SK-N-SH (cell line): ENCODE measurements at places on chromosomes 1 and 21.

GRCh38 chr1:197622371-197622770, 152.9 kb downstream of the DENND1B start:
- DNase-seq: no peak

GRCh38 chr1:245686446-245687030, 531.8 kb downstream of the KIF26B start:
- no peak for DNase-seq

DNA sequence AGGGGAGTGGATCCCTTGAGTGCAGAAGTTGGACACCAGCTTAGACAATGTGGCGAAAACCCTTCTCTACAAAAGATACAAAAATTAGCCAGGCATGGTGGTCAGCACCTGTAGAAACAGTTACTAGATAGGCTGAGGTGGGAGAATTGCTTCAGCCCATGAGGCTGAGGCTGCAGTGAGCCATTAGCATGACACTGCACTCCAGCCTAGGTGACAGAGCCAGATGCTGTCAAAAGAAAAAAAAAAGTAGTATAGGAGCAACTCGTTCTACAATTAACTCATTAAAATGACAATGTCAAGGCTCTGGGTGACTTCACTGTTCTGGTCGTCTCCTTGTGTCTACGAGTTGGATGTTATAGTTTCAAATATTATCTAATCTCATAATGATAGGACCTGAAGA, 370.6 kb upstream of the NCAM2 start:
- no peak for DNase-seq

- DNase-seq: no peak
Observed at GRCh38 chr1:228742281-228742860, 7.1 kb downstream of the RHOU start.

- DNase-seq: peak; percentile 3
Observed at GRCh38 chr1:238073991-238074390, 183.3 kb upstream of the ZP4 start.

DNA sequence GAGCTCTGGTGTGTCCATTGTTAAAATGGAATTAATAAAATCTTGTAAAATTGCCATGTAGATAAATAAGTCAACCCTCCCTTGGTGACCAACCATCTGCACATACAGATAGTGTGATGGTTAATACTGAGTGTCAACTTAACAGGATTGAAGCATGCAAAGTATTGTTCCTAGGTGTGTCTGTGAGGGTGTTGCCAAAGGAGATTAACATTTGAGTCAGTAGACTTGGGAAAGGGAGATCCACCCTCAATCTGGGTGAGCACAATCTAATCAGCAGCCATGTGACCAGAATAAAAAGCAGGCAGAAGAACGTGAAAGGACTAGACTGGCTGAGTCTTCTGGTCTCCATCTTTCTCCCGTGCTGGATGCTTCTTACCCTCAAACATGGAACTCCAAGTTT, 174.8 kb downstream of the LTN1 start:
- DNase-seq: no peak

GRCh38 chr1:2425892-2426291, 13.5 kb upstream of the PEX10 start:
- no peak for DNase-seq

GRCh38 chr1:6004412-6005123, 12.3 kb upstream of the NPHP4 start:
- no peak for DNase-seq

GRCh38 chr1:12147201-12147701, 19.5 kb upstream of the TNFRSF1B start:
- DNase-seq: no peak

- no peak for DNase-seq
Observed at GRCh38 chr1:52153010-52153409, 11.1 kb downstream of the ZFYVE9 start.

- no peak for DNase-seq
Observed at GRCh38 chr1:159055181-159055641, 21.4 kb downstream of the AIM2 start.

- peak; percentile 0 for DNase-seq
Observed at GRCh38 chr1:36876990-36877389, 157.3 kb downstream of the GRIK3 start.

DNA sequence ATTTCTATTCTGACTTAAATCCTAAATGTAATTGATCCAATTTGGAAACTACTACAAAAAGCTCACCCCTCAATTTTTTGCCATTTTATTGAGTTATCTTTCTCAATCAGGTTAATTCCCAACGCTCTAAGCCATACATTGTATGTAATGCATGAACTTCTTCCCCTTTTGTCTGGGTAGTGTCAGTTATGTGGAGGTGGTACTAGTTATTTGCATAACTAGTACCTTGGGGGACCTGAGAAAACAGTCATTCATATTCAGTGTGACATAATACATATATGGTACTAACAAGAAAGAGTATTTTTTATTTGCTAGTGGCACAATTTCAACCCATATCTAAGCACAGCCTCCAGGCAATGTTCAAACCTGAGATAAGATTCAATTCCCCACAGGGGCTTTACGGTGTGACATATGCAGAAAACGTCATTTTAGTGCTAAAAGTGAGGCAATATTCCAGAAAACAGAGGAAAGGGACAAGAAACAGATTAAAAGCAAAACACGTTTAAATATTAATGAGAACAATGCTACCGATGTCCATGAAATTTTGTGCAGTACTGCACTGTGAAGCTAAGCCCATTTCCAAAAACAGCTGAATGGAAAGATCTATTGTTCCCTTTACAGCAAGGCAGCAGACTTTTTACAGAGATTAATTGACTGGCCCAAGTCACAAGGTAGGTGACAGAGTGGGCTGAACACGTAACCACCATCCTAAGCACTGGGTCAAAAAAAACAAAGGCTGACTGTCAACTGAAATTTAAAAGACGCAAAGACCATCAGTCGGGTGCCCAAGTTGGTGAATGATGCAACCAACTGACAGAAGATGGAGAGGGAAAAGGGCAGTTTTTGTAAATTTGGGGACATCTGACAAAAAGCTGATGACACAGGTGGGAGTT, 1.4 kb downstream of the HLCS start:
- no peak for DNase-seq

DNA sequence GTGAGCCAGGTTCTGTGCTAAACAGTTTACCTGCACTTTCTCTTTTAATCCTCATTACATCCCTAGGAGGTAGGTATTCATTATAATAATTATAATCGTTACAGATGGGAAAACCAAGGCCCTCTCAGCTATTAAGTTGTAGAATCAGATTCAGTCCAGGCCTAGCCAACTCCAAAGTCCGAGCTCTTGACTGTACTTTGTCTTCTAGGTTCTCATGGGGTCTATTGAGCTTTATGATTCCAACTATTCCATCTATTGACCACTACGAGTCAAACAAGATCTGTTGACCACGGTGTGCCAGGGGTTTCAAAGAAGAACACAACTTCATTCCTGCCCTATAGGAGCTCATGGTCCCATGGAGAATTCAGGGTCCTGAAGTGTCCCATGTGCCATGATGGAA, 2.0 kb downstream of the IFNLR1 start:
- no peak for DNase-seq

DNA sequence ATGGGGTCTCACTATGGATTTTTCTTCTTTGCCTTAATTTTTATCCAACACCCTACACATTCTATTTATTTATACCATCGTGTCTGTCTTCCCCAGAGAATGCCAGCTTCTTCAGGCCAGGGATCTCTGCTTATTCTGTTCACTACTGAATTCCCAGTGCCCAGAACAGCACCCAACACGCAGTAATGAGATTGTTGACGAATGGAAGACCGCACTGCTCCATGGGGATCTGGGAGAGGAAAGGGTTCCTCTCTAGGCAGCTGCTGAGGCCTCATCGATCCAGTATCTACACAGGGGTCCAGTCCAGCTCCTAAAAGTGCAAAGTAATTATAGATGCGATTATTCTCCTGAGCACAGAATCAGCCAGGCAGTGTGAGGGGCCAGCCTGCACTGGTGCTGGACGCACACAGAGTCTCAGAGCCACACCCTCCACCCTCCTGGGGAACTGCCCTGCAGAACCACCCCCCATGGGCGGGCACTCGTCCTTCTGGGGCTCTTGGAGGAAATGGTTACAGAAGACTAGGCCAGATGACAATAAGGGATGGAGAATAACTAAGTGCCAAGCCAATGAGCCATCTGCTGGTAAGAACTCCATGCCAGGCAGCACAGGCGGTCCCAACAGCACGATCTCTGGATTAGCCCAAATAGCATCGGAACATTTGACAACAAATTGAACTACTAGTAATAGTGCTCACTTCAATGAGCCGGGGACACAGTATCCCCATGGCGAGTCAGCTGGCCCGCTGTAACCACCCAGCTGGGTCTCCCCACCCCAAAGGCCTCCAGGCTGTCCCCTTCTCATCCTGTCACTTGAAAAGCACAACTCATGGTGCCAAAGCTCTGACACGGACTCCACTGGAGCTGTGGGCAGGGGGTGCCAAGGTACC, 1.7 kb upstream of the PDE9A start:
- DNase-seq: no peak

DNA sequence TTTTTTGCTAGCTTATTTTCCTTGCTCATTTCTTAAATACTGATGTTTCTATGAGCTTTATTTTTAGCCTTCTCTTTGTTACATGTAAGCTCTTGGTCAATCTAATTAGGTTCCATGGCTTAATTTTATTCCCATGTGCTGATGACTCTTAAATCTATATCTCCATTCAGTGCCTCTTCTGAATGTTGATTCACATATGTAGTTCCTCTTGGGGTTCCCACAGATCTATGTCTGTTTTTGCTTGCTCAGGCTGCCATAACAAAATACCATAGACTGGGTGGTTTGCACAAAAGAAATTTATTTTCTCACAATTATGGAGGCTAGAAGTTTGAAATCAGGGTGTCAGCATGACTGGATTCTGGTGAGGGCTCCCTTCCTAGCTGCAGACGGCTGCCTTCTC, 58.3 kb upstream of the PLA2G4A start:
- no peak for DNase-seq

- no peak for DNase-seq
Observed at GRCh38 chr1:156258859-156259258, 11.0 kb upstream of the PAQR6 start.

DNA sequence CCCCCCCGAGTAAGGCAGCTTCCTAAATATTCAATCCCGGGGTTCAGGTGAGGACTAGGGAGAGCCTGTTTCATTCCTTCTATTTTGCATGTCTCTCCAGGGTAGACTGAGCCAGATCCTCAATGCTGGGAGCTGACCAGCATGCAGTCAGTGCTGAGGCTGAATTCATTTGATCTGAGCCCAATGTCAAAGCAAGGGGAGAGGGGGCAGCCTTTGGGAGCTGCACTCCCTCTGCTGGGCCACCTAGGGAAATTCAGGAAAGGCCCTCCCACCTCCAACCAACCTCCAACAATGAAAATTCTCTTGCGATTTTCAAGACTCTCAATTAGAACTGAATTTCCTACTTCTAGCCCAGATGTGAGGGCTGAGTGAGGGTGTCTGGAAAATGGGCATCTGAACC, 371.2 kb downstream of the NPHP4 start:
- peak; percentile 83 for DNase-seq

- DNase-seq: no peak
Observed at GRCh38 chr1:53016705-53017104, 45.3 kb upstream of the PODN start.

- no peak for DNase-seq
Observed at GRCh38 chr1:61055110-61055614, 27.2 kb upstream of the NFIA start.

GRCh38 chr21:20647607-20648006, 350.6 kb upstream of the NCAM2 start:
- DNase-seq: no peak

- DNase-seq: no peak
Observed at GRCh38 chr1:182611326-182611725, 7.1 kb upstream of the RGS16 start.

GRCh38 chr1:41805771-41806471, 112.8 kb downstream of the HIVEP3 start:
- DNase-seq: no peak

GRCh38 chr1:246784621-246785493, 60.6 kb downstream of the SCCPDH start:
- no peak for DNase-seq

GRCh38 chr1:109624201-109625010, 4.8 kb downstream of the AMPD2 start:
- peak; percentile 39 for DNase-seq

- DNase-seq: peak; percentile 53
Observed at GRCh38 chr1:1788646-1789431, 10.6 kb upstream of the NADK start.

- no peak for DNase-seq
Observed at GRCh38 chr1:10863886-10864285, 67.4 kb upstream of the CASZ1 start.

- DNase-seq: no peak
Observed at GRCh38 chr21:44726826-44727225, 15.5 kb upstream of the TSPEAR start.

- DNase-seq: no peak
Observed at GRCh38 chr1:25683177-25683576, 66.6 kb downstream of the MAN1C1 start.

GRCh38 chr1:103239034-103239433, 130.7 kb upstream of the COL11A1 start:
- no peak for DNase-seq

DNA sequence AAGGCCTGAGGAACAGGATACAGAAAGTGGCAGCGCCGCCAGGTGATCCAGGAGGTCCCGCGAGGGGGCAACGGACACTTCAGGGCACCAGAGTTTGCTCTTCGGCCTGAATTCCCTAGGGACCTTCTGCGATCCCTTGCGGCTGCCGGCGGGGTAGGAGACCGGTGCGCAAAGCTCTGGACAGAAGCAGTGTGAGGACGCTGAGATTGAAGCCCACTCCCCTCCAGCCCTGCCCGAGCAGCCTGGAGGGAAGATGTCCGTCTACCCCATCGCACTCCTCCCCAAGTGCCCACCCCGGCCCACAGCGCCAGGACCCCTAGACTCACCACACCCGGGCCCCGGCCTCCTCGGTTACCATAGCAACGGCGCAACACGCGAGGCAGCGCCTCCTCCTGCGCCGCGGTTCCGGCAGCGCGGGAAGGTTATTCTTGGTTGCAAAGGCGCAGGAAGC, at the start of gene ANKRD45:
ANKRD45 (minus strand) TSS at position 361 of the 451 bp plus-strand sequence. CDS start 10,433 bp downstream, outside the sequence.
- peak; percentile 83 for DNase-seq

- no peak for DNase-seq
Observed at GRCh38 chr1:219317762-219318353, 144.2 kb downstream of the LYPLAL1 start.

- no peak for DNase-seq
Observed at GRCh38 chr1:74470251-74470650, 42.2 kb downstream of the LRRC53 start.

- DNase-seq: no peak
Observed at GRCh38 chr1:208763971-208764370, 519.8 kb upstream of the PLXNA2 start.

- no peak for DNase-seq
Observed at GRCh38 chr1:35572296-35572695, 818 bp upstream of the TFAP2E start.

DNA sequence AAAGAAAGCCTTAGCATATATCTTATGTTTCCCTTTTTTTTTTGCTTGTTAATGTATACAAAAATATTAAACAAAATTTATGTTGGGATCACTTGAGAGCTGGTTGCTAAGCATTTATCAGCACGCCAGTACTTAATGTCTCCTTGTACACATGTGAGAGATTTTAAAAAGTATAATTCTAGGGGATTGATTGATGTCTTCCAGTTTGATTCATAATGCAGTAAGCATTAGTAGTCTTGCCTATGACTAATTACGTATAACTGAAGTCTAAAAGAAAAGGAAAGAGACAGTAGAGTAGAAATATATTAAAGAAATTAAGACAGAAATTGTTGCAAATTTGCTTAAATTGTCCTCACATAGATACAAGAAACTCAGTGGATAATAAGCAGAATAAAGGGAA, 1630.4 kb upstream of the B3GALT2 start:
- DNase-seq: no peak

GRCh38 chr1:170531758-170532657, at the start of gene GORAB:
GORAB (plus strand) TSS chr1:170532166; CDS start chr1:170532224, 58 bp downstream.
- peak; percentile 86 for DNase-seq
